ENCODE measurements at places on chromosomes 7 and 10.

DNA sequence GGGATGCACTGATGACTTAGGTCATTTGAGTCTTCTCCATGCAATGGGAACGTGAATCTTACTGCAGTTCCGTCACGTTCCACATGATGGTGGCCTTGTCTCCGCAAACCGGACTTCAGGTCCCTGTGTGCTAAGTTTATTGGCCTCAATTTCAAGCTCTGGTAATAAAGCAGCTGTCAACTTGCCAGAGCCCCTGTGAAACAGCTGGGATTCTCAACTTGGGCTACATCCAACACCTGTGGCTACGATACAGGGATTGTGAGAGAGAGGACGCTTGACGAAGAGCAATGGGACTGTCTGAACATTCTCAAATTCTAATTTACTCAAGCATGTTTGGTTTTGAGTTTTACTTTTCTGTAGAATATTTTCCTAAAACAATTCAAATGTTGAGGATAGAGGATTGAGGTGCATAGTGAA, 174.2 kb downstream of the PTN start:
- DNase-seq = peak; percentile 76

GRCh38 chr7:101563943-101564777, 64.9 kb downstream of the MYL10 start:
- no peak for DNase-seq

GRCh38 chr7:16918288-16918895, 36.6 kb upstream of the AGR3 start:
- DNase-seq = peak; percentile 83

GRCh38 chr7:1598286-1598685, 28.5 kb upstream of the PSMG3 start:
- DNase-seq = no peak

- DNase-seq = no peak
Observed at GRCh38 chr7:117803476-117803875, 69.8 kb downstream of the CTTNBP2 start.

DNA sequence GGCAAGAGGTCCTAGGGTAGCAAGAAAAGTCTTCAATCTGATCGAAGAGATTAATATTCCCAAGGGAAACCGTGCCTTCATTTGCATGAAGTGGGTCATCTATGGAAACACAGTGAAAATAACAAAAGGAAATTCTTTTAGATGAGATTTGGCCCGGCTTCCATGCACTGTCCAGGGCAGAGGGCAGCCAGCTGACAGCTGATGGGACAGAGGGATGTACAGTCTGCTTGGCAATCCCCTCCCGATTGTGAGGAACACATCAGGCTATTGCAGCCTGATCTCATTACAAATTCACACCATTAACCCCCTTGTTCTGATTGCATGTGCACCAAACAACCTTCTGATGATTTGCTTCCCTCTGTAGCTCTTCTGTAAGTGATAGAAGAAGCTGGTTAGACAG, 105.3 kb downstream of the FRMD4A start:
- no peak for DNase-seq
